ENCODE measurements at places on chromosomes 16 and 17. TPM values are rescaled to one million over a fixed set of nuclear protein-coding genes. Genes with fewer than 3 reads are reported as not detected.

- DNase-seq, result no peak
These were observed 1.9 kb upstream of the AXIN1 start for GRCh38 chr16:354291-354881.

- DNase-seq, result no peak
These were observed 24.1 kb downstream of the DNAH3 start for GRCh38 chr16:21126518-21126917.

DNA sequence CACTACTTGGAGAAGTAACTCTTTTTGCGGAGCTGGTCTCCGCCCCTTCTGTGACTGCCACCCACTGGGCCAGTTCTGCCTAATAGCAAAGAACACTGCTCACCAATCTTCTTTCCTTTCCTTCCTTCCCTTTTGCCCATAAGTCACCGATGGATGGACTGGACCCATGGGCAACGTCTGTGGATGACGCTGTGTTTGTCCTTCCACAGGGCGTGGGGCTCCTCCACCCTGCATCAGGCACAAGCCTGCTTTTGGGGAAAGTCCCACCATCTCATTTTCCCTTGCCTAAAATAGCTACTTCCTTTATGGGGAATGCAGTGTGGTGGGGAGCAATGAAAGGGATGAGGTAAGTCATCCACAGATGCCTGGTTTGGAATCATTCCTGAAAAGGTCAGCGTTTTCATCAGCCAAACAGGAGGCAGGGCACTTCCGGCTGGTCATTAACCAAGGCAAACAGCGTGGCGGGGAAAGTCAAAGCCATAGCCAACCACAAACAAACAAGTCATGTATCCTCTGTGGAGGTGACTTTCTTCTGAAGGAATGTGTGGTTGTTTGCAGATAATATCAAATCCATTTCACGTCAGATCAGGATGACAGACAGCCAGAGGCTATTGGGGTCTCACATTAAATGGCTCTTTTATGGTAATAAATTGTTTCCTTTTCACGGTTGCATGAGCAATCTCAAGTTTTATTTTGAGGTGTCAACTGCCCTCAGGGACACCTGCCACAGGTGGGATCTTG is 30.7 kb upstream of the MED9 start:
- peak; percentile 90 for DNase-seq

GRCh38 chr17:76072148-76072858 is at the start of gene SRP68:
Gene SRP68 (minus strand): TSS chr17:76072517. CDS start chr17:76072491, 26 bp downstream.
- DNase-seq, result peak; percentile 89

GCGR gene
- total RNA-seq, result 0.71 TPM

GRCh38 chr17:7862692-7863437 is 5.1 kb downstream of the CYB5D1 start:
- peak; percentile 50 for DNase-seq

- DNase-seq, result no peak
These were observed 110.5 kb downstream of the SDK2 start for GRCh38 chr17:73533781-73534180.

GRCh38 chr16:642189-643049 is 791 bp downstream of the MCRIP2 start:
- peak; percentile 48 for DNase-seq

GRCh38 chr17:62189377-62189776 is 124.3 kb upstream of the MED13 start:
- DNase-seq, result no peak

- no peak for DNase-seq
These were observed 37.1 kb downstream of the FTO start for GRCh38 chr16:53740933-53741531.

- DNase-seq, result no peak
These were observed 138.4 kb downstream of the RAB11FIP4 start for GRCh38 chr17:31529841-31530251.

ELMO3 gene
- 57.4 TPM for total RNA-seq

NACA2 gene
- total RNA-seq, result not detected

GRCh38 chr17:47810200-47810821 is 11.3 kb downstream of the OSBPL7 start:
- DNase-seq, result peak; percentile 72

DNA sequence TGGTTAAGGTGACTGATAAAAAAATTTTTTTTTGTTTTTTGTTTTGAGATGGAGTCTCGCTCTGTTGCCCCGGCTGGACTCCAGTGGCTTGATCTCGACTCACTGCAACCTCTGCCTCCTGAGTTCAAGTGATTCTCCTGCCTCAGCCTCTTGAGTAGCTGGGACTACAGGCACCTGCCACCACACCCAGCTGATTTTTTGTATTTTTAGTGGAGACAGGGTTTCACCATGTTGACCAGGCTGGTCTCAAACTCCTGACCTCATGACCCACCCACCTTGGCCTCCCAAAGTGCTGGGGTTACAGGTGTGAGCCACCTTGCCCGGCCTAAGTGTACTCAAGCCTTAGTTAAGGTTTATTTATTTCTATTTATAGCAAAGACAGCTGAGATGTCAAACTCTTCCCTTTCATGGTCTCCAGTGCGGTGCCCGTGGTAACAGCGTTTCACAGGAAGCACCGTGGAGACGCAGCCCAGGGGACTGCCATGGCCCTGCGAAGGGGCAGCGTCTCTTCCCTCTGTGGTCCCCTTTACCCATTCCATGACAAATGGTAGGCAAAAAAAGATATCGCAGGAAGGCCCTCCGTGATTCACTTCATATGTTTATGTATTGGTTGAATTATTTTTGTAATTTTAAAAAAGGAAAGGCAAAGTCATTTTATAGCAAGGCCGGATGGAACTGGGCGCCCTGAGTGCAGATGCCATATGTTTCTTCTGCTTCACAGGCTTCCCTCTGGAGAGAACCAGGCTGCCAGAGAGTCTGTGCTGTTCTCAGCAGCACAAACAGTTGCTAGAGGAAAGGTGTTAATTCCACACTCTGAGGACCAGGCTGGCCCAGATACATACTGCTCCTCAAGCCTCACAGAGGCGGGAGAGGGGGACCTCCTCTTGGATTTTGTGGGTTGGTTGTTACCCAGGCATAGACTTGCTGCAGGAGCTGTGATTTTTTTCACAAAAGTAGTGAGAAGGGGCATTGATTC is 29.2 kb downstream of the DDX19A start:
- DNase-seq, result no peak

- DNase-seq, result peak; percentile 74
These were observed 92.8 kb downstream of the AMFR start for GRCh38 chr16:56332464-56333079.

- peak; percentile 82 for DNase-seq
These were observed 2.1 kb downstream of the PRKCA start for GRCh38 chr17:66304304-66305174.

- DNase-seq, result no peak
These were observed 19.0 kb downstream of the C17orf100 start for GRCh38 chr17:6670571-6670970.

DNA sequence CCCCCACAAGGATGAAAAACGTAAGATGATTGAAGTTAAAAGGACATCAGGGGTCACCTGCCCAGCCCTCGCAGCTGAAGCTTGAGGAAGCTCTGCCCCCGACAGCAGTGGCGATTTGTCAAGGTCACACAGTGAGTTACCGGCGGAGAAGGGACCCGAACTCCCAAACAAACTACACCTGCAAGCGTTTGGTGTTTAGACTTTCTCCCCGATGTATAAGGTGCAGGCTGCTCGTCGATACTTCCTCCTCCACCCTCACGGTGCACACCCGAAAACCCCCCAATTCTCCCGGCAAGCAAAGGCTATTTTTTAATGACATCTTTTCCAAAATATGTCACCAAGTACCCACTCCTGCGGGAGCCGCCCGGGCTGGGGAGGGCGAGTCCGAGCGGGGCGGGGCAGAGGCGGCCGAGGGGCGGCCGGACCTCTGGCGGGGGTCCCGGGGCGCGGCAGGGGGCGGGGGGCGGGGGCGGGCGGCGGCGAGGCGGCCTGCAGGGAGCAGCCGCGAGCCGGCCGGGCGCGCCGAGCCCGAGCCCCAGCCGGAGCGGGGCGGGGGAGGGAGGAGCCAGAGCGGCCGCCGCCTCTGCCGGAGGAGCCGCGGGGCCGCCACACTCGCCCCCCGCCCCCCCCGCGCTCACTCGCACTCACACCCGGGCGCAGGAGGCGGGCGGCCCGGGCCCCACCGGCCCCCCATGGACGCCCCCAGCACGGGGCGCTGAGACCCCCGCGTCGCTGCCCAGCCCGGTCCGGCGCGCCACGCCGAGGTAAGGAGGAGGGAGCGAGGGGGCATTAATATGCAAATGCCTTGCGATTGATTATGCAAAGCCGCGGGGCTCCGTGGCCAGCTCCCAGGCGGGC is at the start of gene THRA:
Gene THRA, plus strand, starts transcription at position 637 of the 858 bp plus-strand sequence. CDS start 11,524 bp downstream, outside the sequence.
- DNase-seq, result peak; percentile 63

CTRB2 gene
- total RNA-seq, result not detected

KRT39 gene
- total RNA-seq, result not detected

SMIM5 gene
- total RNA-seq, result 16.4 TPM

DNA sequence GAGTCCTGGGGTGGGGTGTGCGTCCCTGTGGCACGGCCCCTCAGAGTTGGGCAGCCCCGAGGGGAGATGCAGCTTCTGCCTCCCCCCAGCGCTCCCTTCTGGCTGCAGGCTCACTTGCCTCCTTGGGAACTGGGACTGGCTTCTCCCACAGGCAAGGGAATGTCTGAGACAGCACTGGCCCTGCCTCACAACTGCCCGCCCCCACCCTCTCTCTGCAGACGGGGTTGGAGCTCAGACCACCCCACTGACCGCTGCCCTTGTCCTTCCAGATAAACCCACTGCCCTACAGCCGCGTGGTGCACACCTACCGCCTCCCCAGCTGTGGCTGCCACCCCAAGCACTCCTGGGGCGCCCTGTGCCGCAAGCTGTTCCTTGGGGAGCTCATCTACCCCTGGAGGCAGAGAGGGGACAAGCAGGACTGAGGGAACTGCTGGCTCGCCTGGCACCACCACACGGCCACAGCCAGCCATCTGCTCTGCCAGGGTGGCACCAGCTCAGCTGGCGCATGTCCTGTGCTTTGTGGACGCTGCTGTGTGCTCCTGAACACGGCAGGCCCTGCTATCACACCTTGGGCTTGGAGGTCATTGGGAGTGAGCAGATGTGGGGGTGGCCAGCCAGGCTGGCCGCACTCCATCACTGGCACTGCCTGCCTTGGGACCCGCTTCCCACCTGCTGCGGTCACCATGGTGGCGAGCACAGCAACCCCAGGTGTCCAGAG is 7.1 kb upstream of the RAB40C start:
- DNase-seq, result no peak

DNA sequence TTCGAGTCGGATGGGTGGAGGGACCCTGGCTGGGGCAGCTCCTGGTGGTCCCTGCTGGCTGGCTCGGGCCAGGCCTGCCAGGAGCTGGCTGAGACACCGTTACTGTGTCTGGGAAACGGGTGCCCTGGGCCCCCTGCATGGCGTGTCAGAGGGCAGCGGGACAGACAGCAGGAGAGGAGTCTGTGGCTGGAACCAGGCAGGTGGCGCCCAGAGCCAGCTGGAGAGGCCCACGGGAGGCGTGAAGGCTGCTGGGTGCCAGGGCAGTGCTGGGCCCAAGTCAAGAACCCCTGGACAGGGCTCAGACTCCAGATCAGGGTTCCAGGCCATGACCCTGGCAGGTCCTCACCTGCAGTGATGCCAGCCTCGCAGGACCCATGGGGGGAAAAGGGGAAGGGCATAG is 16.6 kb downstream of the SOX8 start:
- DNase-seq, result no peak

DNA sequence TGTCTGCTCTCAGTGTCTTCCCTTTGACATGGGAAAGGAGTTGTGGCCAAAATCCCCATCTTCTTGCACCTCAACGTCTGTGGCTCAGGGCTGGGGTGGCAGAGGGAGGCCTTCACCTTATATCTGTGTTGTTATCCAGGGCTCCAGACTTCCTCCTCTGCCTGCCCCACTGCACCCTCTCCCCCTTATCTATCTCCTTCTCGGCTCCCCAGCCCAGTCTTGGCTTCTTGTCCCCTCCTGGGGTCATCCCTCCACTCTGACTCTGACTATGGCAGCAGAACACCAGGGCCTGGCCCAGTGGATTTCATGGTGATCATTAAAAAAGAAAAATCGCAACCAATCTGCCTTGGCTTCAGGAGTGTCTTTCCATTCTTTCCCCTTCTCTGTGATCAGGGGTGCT is 918 bp upstream of the MRM1 start:
- DNase-seq, result no peak

PRAC2 gene
- total RNA-seq, result not detected

DNA sequence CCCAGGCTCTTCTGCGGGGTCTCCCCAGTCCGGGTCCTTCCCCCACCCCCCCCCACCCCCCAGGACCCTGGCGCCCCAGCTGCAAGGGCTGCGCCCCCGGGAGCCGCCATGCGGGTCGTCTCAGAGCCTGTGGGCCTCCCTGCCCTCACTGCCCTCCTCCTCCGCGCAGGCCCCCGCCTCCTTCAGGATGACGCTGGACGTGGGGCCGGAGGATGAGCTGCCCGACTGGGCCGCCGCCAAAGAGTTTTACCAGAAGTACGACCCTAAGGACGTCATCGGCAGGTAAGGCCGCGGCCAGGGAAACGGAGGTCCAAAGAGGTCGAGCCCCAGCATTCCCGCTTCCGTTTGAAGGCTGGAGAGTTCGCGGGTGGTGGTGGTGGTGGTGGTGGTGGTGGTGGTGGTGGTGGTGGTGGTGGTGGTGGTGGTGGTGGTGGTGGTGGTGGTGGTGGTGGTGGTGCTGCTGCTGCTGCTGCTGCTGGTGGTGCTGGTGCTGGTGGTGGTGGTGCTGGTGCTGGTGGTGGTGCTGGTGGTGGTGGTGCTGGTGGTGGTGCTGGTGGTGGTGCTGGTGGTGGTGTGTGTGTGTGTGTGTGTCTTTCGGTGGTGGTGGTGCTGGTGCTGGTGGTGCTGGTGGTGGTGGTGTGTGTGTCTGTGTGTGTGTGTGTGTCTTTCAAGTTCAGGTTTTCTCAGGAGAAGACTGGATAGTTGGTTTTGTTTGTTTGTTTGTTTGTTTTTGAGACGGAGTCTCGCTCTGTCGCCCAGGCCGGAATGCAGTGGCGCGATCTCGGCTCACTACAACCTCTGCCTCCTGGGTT is 615 bp downstream of the PHKG2 start:
- DNase-seq, result no peak

DNA sequence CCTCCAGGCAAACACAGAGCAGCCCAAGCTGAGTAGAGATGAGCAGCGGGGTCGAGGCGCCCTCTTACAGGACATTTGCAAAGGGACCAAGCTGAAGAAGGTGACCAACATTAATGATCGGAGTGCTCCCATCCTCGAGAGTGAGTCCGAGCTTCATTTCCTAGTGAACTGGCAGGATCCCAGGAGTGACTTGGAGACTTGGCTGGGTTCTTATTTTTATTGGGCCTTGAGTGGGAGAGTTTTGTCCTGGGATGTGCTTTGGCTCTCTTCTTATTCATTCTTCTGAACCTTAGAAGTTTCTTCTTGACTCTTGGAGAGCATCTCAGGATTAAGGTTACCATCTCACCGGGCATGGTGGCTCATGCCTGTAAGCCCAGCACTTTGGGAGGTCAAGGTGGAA is 27.2 kb upstream of the CDC6 start:
- no peak for DNase-seq

GRCh38 chr17:78394209-78394608 is 15.8 kb downstream of the PGS1 start:
- no peak for DNase-seq

- no peak for DNase-seq
These were observed 101.7 kb downstream of the TMEM100 start for GRCh38 chr17:55620945-55621344.

DNA sequence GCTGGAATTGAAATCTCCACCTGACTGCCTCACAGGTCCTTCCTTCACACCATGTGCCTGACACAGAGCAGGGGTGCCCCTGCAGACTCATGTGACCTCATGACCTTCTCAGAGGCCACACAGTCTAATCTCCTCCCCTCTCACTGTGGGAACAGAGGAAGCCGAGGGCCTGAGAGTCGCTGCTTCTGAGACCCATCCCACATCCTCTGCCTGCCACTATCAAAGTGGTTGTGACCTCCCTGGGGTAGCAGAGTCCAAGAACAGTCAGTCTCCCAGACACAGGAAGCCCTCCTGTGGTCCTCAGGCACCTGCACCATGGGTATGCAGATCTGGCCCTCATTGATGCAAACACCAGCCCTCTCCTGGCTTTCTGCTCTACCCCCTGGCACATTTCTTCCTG is 78.5 kb downstream of the RAB11FIP4 start:
- no peak for DNase-seq

Measured in HT-29 (cell line).